Activated naive CD8-positive, alpha-beta T cell treated with anti-CD3 and anti-CD28 coated beads for 36 hours (primary cell): ENCODE measurements at places on chromosomes 1 and 21. TPM values are rescaled to one million over a fixed set of nuclear protein-coding genes. Genes with fewer than 3 reads are reported as not detected.

DNA sequence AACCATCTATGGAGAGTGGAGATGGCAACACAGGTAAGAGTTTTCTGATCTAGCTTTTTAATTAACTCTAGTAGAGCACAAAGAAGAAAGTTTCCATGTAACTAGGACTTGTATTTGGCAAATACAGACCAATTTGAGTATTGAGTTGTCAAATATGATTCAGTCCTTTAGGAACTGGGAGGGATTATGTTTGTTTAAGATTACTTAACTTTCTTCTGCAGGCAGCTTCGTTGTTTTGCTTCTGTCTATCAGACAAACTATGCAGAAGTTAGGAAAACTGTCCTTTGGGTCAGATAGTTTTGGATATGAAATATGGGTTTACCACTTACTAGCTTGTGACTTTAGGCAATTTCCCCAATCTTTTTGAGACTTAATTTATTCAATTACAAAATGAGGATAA, 111.8 kb downstream of the POU2F1 start:
- no peak for DNase-seq
- H3K4me1 ChIP-seq = peaks cover 39% of the 10 kb centered on the region
- peaks cover 35% of the 10 kb centered on the region for H3K36me3 ChIP-seq
- no peaks in the 10 kb centered on the region for H3K27me3 ChIP-seq
- H3K4me3 ChIP-seq = no peak overlapping the region

- H3K27ac ChIP-seq = no peak overlapping the region
- no peaks in the 10 kb centered on the region for H3K27me3 ChIP-seq
- DNase-seq = no peak
- H3K4me3 ChIP-seq = no peak overlapping the region
- H3K4me1 ChIP-seq = no peaks in the 10 kb centered on the region
These were observed 15.2 kb downstream of the MAP10 start for GRCh38 chr1:232820431-232820830.

DNA sequence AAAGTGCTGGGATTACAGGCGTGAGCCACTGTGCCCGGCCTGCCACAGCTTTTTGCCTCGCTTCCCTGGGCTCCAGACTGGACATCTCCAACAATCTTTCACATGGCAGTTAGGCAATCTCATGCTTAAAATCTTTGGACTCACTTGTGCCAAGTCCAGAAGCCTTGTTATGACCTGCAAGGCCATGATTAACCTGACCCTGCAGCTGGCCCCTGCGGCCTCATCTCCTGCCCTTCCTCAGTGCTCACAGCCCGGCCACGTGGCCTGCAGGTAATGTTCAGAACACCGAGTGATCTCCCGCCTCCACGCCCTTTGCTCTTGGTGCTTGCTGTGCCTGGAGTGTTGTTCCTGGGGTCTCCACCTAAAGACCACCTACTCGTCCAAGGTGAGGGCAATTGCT, 24.9 kb downstream of the FAAH start:
- no peak for DNase-seq
- H3K27ac ChIP-seq = no peak overlapping the region
- peaks cover 4% of the 10 kb centered on the region for H3K27me3 ChIP-seq
- no peaks in the 10 kb centered on the region for H3K4me1 ChIP-seq

The XCL2 gene
- total RNA-seq = 136 TPM

The RGS4 gene
- not detected for total RNA-seq

GRCh38 chr1:45393718-45394302, 53.6 kb upstream of the MUTYH start:
- H3K36me3 ChIP-seq = no peaks in the 10 kb centered on the region
- peak overlapping the region; percentile 60 for H3K27ac ChIP-seq
- H3K27me3 ChIP-seq = no peaks in the 10 kb centered on the region
- H3K4me3 ChIP-seq = no peak overlapping the region

The RAB42 gene
- total RNA-seq = not detected

The GJA8 gene
- total RNA-seq = not detected

DNA sequence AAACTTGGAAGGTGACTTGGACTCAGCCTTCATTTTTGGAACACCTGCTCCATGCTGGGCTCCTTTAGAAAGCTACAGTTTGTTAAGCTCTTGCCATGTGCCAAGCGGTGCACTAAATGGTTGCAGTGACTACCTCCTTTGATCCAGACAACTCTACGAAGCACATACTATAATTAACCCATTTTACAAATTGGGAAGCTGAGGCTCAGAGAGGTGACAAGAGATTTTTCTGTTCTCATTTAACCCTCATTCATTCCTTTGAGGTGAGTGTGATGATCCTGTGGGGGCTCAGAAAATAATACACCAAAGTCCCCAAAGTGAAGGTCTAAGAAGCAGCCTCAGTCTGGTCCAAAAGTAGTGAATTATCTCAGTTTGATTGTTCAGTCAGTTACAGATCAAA, 1.6 kb upstream of the PAQR7 start:
- peaks cover 16% of the 10 kb centered on the region for H3K4me1 ChIP-seq

GRCh38 chr1:192983349-192983980, 75.7 kb downstream of the UCHL5 start:
- no peaks in the 10 kb centered on the region for H3K27me3 ChIP-seq
- H3K27ac ChIP-seq = peak overlapping the region; percentile 61
- peak; percentile 14 for DNase-seq
- no peak overlapping the region for H3K4me3 ChIP-seq

The IFNLR1 gene
- 7.3 TPM for total RNA-seq

DNA sequence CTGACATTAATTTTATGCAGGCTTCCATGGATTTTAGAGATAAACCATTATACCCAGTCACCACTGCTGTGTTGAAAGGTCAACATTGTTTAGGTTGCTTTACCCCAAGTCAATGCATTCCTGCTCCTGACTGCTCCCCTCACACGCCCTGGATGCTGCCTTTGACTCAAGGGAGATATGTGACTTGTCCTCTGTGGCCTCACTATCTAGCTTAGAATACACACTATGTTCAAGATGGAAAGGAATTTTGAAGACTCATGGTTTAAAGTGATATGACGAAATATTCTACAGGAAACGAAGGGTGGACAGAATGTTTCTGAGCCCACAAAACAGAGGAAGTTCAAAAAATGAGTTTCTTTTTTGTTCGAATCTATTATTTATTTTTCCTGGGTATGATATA, 170.4 kb upstream of the NR5A2 start:
- no peak overlapping the region for H3K4me3 ChIP-seq
- no peaks in the 10 kb centered on the region for H3K36me3 ChIP-seq
- no peak for DNase-seq
- H3K27me3 ChIP-seq = peaks cover 16% of the 10 kb centered on the region
- H3K4me1 ChIP-seq = peaks cover 7% of the 10 kb centered on the region

DNA sequence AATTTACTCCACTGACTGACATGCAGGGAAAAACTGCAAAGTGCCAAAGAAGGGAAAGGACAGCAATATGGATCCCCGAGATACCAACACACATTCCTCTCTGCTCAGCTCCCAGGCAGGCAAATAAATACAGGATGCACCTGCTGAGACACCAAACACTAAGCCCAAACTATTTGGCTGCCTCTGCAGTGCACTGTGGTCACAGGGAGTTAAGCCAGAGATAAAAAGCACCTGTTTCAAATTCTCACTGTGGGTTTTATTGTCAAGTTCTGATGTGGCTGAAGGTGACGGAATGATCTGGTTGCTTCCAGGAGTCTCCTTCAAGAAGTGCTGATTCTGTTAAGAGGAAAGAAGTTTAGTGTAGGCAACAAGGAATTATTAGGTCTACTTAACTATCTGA, 17.7 kb downstream of the TEX38 start:
- no peak overlapping the region for H3K4me3 ChIP-seq

The PDC gene
- total RNA-seq = not detected

GRCh38 chr1:147622731-147623130, 47.6 kb downstream of the ACP6 start:
- no peak overlapping the region for H3K27ac ChIP-seq
- peaks cover 28% of the 10 kb centered on the region for H3K4me1 ChIP-seq
- no peaks in the 10 kb centered on the region for H3K27me3 ChIP-seq
- no peak overlapping the region for H3K4me3 ChIP-seq
- no peak for DNase-seq
- H3K36me3 ChIP-seq = peaks cover 20% of the 10 kb centered on the region

GRCh38 chr1:206676499-206676898, 8.2 kb upstream of the MAPKAPK2 start:
- H3K4me3 ChIP-seq = no peak overlapping the region
- no peaks in the 10 kb centered on the region for H3K36me3 ChIP-seq
- H3K4me1 ChIP-seq = peaks cover 22% of the 10 kb centered on the region
- no peak overlapping the region for H3K27ac ChIP-seq
- DNase-seq = no peak

DNA sequence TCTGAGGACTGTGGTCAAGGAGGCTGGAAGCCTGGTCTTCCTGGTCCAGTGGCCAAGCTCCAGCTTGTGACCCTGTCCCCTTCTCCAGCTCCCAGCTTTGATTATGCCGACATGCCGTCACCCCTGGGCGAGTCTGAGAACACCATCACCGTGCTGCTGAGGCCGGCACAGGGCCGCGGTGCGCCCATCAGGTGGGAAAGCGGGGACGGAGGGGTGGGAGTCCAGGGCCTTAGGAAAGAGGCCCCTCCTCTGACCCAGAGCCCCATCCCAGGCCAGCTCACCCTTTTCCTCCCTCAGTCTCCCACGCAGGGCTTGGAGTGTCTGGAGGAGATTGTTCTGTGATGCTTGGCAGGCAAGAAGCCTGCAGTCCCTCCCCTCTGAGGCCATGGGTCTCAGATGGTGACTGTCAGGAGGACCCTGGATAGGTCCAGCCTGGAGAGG, 43.6 kb downstream of the PTPRU start:
- no peak for DNase-seq
- peaks cover 4% of the 10 kb centered on the region for H3K27me3 ChIP-seq
- H3K36me3 ChIP-seq = no peaks in the 10 kb centered on the region
- peaks cover 4% of the 10 kb centered on the region for H3K4me1 ChIP-seq
- no peak overlapping the region for H3K4me3 ChIP-seq

- no peak overlapping the region for H3K27ac ChIP-seq
- no peaks in the 10 kb centered on the region for H3K36me3 ChIP-seq
- no peak for DNase-seq
These were observed 1.8 kb upstream of the LEPR start for GRCh38 chr1:65418522-65419185.

The C1QA gene
- not detected for total RNA-seq

The SPRR1A gene
- total RNA-seq = not detected

DNA sequence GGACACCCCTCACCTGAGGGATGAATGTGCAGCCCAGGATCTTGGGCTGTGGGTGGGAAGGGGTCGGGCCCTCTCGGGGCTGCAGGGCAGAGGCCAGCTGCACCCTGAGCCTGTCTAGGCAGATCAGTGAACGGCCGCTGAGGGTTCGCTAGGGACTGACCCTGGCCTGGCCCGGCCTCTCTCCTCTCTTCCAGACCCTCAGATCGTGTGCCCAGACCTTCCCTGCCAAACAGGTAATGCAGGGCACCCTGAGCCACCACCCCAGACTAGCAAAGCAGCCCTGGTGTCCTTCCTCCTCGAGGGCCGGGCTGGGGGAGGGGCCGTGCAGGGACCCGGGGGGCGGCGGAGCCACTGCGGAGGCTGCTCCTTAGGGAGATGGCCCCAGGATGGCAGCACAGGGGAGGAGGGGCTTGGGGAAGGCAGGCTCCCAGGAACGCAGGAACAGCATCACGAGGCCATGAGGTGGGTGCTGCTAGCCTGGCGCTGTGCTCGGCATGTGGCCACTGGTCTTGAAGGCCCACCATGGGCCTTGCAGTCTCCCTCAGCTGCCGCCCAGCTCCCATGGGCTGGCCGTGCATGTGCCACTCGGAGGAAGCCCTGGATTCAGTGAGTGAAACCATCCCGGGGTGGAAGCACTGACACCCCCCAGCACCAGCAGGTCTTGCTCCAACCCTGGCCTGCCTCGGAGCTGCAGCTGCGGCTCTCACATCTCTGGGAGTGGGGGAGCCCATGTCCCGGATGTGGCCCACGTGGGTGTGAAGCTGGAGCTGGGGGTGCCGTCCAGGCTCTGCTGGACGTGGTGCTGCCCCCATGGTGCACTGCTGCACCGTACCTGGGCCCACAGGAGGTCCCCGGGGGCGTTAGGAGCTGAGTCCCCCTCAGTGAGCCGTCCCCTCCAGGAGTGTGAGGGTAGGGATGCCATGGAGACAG, 28.7 kb downstream of the COL6A2 start:
- no peak overlapping the region for H3K4me3 ChIP-seq
- no peak overlapping the region for H3K27ac ChIP-seq
- H3K4me1 ChIP-seq = no peaks in the 10 kb centered on the region
- H3K27me3 ChIP-seq = no peaks in the 10 kb centered on the region
- H3K36me3 ChIP-seq = no peaks in the 10 kb centered on the region

The NUF2 gene
- total RNA-seq = 43.5 TPM

DNA sequence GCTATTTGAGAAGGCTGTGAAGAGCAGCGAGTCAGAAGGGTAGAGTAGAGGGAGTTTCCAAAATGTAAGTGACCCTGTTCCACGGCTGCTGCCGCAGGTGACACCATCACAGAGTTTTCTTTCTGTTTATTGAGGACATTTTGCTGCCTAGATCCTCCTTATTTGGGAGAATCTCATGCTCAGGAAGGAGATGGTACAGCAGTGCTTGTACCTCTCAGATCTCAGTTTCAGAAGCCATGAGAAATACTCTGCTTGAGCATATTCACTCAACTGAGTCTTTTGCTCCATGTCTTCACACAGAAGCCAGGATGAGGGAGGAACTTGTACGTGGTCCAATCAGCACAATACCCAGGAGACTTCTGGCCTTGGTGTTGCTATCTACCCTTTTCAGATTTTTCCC, 1.6 kb downstream of the LCE7A start:
- no peak for DNase-seq
- no peak overlapping the region for H3K4me3 ChIP-seq
- peaks cover 10% of the 10 kb centered on the region for H3K27me3 ChIP-seq
- no peak overlapping the region for H3K27ac ChIP-seq
